ENCODE measurements at places on chromosomes 1 and 21.

GRCh38 chr1:230857822-230858221 is 10.5 kb downstream of the C1orf198 start:
- DNase-seq: peak; percentile 31

DNA sequence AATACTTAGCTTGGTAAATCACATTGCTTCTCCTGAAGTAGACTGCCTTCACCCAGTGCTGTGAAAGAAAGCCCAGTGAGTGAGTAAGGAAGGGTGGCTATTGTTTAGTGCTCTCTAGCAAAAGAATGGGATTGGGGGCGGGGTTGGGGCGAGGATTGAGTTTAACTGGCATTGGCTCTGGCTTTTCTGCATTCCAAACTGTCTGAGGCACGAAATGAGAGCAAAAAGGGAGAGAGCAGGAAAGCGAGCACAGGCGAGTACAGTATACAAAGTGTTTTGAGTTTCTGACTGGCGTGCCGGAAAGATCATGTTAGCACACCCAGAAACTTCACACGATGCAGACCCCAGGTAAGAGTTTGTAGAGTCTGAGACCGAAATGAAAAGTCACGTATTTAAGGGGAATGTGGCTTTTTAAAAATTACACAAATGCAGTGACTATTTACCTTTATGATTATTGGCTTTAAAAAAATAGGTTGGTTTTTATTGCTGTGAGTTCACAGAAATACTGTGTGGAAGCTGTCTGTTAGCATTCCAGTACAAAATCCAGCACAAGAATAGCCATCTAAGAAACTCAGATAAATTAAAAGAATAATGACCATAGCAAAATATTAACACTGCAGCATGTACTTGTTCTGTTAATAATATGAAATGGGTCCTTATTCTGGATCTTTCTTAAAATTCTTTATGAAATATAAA is 155.4 kb downstream of the CLEC20A start:
- peak; percentile 91 for DNase-seq

GRCh38 chr1:243454328-243454997 is 198.6 kb downstream of the SDCCAG8 start:
- no peak for DNase-seq

GRCh38 chr1:203751051-203751450 is 13.9 kb upstream of the LAX1 start:
- no peak for DNase-seq

GRCh38 chr1:147052143-147052542 is 114.0 kb downstream of the NBPF12 start:
- DNase-seq: no peak

DNA sequence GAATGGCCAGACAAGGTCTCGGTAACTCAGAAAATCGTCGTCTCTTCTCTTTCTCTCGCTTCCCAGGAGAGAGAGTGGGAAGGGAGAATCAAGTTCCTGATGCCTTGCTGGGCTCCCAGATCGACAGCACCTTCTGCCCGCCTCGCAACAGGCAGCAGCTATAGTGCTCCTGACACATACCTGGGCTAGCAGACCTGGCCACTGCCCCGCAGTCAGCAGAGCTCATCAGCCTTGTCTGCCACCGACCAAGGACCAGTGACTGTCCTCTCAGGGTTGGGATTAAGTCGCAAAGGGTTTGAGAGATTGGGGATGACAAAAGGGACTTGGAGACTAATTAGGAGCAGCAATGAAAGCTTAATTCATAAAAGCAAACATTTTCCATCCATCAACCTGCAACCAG is 4.1 kb downstream of the RUNX3 start:
- no peak for DNase-seq

DNA sequence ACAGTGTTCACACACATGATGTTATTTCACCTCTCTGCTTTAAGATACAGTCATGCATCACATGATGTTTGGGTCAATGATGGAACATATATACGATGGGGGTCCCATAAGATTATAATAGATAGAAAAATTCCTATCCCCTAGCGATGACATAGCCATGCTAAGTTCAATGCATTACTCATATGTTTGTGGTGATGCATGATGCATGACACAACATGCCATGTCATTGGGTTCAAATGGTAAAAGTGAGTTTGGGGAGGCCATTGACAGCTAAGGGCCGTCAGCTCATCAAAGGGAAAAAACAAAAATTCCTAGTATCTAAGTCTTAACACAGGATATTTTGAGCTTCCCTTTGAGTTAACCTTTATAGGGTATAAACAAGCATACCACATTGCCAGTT is 73.6 kb downstream of the ATP1A1 start:
- DNase-seq: no peak

DNA sequence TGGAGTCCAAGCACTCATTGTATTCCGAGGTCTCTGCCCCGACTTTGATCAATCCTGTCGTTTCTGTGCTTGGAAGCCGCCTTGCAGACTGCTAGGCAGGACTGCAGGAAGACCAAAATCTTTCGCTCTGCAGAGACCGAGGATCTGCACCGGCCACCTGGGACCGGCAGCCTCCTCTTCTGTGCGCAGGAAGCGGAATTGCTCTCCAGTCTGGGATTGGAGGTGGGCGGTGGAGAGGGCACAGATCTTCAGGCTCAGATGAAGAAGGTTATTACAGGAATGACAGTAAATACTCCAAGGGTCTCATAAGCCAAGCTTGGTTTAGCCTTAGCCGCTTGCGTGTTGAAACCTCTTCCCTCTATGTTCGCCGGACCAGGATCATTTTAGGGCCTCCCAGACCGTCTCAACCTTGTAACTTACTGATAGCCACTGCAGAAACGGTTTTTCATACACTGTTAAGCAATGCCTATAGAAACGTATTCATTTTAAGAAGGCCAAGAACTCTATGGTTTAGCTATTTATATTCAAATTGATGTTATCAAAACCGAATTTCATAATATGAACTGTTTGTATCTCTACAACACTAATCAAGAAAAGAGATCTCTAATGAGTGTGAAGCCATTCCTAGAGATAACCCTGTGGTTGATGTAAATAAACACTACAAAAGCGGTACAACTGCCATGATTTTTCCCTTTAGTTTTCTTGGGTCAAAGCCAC is 1.1 kb downstream of the MIA3 start:
- DNase-seq: peak; percentile 49

DNA sequence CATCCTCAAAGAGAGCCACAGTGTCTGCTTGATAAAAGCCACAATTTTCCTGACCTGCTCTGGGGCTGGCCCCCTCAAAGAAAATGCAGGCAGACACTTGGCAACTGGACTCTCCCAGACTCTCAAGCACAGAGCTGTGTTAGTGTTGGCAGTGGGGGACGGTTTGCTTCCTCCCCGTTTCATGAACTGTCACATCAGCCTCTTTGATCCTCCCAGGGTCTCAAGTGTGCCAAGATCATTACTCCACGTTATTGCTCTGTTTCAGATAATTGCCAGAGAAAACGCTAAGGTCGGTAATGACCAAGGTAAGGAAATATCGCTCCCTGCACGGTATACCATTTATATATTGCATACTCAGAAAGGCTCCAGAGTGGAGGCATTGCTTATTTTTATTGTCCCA is 138.8 kb downstream of the NTMT2 start:
- no peak for DNase-seq

DNA sequence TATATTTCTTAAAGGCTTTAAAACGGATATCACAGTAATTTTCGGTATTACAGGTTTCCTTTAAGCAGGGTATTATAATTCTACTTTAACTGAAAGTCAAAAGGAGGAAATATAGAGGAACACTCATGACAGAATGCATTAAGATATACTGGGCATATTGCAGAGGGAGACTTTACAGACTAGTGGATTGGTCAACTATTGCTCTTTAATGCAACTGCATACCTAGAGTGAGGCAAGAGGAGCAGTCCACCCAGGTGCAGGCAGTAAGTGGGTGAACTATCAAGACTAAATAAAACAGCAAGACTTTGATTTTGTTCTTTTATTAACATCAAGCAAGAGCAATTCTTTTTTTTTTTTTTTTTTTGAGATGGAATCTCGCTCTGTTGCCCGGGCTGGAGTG is 10.5 kb downstream of the SCAF4 start:
- DNase-seq: no peak

- no peak for DNase-seq
Observed at GRCh38 chr21:44568667-44569556, 4.6 kb upstream of the KRTAP10-4 start.

DNA sequence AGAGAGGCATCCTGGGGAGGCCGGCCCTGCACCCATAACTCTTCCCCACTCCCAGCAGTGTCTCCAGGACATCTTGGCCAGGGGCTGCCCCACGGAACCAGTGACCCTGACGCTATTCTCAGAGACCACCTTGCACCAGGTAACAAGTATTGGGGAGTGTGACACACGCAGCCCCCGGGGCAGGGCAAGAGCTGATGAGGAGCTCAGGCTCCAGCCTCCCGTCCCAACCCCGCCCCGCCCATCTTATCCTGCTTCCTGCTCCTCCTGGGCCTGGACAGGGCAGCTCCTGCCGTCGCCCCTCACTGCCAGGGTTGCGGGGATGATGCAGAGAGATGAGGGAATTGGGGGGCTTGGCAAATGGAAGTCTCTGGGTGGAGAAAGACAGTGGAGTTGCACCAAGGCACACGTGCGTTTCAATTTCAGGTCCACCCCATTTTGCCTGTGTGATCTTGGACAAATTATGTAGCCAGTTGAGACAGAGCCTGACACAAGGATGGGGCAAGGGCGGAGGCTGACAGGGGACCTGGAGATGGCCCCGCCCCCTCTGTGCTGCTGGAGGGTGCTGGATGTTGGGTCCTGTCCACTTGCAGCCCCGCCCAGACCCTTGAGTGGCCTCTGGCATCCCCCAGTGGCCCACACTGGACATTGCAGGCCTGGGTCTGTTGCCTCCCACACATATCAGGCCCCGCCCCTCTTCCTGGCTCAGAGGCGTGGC is 10.7 kb downstream of the CLCNKA start:
- peak; percentile 83 for DNase-seq

DNA sequence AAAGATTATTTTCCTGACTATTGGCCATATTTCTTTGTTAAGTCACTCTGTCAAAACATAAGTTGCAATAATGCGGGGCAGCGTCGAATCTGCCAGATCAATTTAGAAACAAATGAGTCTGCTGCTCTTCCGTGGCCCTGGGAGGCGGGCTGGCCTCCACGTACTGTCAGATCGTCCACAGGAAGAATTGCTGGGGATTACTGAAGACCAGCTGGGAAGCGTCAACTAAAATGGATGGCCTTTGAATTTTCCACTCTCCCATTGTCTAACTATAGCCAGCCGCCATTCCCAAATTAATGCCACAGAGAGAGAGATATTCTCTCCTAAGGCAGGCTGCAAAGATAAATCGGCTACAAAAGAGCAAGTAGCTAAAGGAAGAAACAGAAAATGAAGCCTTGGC is 560.2 kb downstream of the SMYD3 start:
- DNase-seq: no peak

GRCh38 chr1:43545695-43546387 is 15.2 kb downstream of the PTPRF start:
- peak; percentile 66 for DNase-seq

GRCh38 chr21:25934771-25935224 is 200.0 kb downstream of the GABPA start:
- DNase-seq: peak; percentile 94

- no peak for DNase-seq
Observed at GRCh38 chr1:161747801-161748200, 1.8 kb upstream of the DUSP12 start.

- DNase-seq: no peak
Observed at GRCh38 chr1:86872086-86872485, 41.8 kb downstream of the SELENOF start.

DNA sequence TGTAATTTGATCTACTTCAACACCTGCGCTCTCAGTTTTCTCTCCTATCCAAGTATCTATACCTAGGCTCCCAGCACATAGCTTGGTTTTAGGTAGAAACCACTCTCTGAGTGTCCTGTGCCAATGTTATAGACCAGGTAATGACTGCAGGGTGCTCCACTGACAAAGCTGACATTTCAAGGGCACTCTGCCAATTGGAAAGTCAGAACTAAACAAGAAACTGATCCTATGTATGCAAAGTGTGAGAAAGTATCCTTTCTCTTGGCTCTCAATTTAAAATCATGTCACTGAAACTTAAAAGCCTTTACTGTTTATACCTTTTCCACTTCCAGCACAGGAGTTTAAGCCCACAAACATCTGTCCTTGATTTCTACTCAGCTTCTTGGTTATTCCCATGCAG is 45.0 kb upstream of the AIM2 start:
- no peak for DNase-seq

- no peak for DNase-seq
Observed at GRCh38 chr1:69519006-69519405, 48.7 kb upstream of the LRRC7 start.

DNA sequence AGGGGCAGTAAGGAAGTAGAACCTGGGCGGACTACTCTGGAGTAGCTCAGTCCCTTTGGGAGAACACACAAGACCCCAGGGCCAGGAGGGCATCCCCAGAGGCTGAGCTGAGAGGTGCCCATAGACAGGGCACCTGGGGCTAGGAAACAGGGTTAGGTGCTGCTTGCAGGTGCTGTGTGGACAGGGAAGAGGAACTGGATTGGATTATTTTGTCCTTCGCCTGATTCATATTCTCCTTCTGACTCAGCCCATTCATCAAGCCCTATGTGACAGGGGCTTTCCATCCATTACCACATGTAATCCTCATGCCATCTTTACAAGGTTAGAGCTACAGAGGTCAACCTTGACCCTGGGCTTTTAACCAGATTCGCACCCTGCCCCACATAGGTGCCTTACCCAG is 183.9 kb downstream of the C1orf94 start:
- peak; percentile 69 for DNase-seq

GRCh38 chr1:27835046-27835445 is 4.5 kb downstream of the PPP1R8 start:
- DNase-seq: no peak

- DNase-seq: no peak
Observed at GRCh38 chr1:116808848-116809508, 54.7 kb downstream of the CD2 start.

- DNase-seq: no peak
Observed at GRCh38 chr1:179026813-179027669, 1.3 kb downstream of the FAM20B start.

DNA sequence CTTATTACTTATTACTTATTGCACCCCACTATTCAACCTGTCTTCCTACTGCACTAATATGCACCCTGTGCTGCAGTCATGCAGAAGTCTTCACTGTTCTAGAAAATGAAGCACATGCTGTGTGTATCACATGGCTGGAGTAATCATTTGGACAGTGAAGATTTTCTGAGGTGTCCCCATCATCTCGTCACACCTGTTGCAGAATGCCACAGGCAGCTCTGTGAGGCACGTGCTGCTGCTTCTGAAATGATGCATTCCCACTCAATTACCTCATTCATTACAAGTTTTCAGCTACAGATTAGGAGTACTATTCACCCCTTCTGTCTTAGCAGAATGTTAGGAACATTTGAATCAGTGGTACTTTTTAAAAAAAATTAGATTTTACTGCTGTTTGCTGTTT is 325.7 kb upstream of the ST6GALNAC5 start:
- DNase-seq: no peak

DNA sequence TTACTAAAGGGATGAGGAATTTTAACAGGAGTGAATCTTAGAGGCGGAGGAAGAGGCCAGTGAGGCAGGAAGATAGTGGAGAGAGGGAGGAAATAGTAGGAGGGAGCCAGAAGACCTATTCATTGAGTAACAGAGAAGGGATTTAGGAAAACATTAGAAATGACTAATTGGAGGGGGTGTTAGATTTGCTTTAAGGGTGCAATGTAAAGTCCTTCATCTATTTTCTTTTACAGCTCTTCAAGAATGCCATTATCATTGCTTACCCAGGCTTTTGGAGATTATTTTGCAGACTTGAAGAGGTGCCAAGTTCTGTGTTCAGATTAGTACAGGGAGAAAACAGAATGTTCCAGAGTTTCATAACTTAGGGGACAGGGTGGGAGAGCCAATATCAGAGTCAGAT is 33.8 kb downstream of the OR10J1 start:
- DNase-seq: no peak

- DNase-seq: no peak
Observed at GRCh38 chr1:64292399-64292798, 89.0 kb downstream of the UBE2U start.
